Activated naive CD4-positive, alpha-beta T cell treated with anti-CD3 and anti-CD28 coated beads for 36 hours (primary cell): ENCODE measurements at places on chromosomes 16 and 17. TPM values are rescaled to one million over a fixed set of nuclear protein-coding genes. Genes with fewer than 3 reads are reported as not detected.
A peak's percentile ranks its signal among the peaks of the same experiment; 100 is the strongest.

- H3K27ac ChIP-seq, result no peak overlapping the region
- DNase-seq, result no peak
- H3K36me3 ChIP-seq, result no peaks in the 10 kb centered on the region
- H3K4me3 ChIP-seq, result no peak overlapping the region
- H3K4me1 ChIP-seq, result no peaks in the 10 kb centered on the region
Measured at GRCh38 chr17:55492781-55493341, 18.4 kb downstream of the SMIM36 start.

The EPX gene
- not detected for total RNA-seq

The PPP1R1B gene
- total RNA-seq, result 0.14 TPM

DNA sequence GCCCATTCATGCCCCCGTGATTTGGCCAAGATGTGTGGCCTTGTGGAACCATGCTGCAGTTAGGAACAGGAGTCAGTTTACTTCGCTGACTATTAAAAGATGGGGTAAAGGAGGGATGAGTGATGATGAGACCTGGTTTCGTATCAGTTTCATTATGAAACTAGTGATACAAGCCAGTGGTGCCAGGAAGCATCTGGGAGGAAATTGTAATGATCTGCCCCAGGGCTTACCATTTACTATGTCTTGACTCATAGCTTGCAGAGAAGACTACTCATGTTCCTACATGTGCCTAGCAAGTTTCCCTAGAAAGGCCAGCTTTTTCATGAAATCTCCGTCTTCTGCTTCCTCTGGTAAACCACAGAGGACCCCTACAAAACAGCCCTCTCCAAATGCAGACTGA is 23.2 kb downstream of the CDH3 start:
- DNase-seq, result peak; percentile 77
- no peaks in the 10 kb centered on the region for H3K36me3 ChIP-seq
- H3K27me3 ChIP-seq, result peaks cover 7% of the 10 kb centered on the region

The MYH11 gene
- not detected for total RNA-seq

DNA sequence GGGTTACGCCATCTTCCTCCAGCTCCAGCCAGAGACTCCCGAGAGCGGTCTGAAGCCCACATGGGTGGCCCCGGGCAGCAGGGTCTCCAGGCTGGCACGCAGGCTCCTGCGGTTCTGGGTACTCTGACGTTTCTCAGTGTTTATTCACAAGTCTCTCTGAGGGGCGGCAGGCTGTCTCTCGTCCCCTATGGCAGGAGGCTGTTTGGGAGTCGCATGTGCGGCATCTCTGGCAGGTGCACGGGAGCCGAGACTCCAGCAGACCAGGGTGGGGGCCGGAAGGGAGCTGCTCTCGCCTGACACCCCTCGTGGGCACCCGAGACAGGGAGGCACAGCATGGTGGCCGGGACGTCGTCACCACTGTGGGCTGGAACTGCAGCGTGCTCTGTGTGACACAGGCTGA is 48.1 kb downstream of the ZNF778 start:
- no peak overlapping the region for H3K4me3 ChIP-seq
- no peaks in the 10 kb centered on the region for H3K27me3 ChIP-seq
- no peak overlapping the region for H3K27ac ChIP-seq
- H3K36me3 ChIP-seq, result peaks cover 10% of the 10 kb centered on the region

DNA sequence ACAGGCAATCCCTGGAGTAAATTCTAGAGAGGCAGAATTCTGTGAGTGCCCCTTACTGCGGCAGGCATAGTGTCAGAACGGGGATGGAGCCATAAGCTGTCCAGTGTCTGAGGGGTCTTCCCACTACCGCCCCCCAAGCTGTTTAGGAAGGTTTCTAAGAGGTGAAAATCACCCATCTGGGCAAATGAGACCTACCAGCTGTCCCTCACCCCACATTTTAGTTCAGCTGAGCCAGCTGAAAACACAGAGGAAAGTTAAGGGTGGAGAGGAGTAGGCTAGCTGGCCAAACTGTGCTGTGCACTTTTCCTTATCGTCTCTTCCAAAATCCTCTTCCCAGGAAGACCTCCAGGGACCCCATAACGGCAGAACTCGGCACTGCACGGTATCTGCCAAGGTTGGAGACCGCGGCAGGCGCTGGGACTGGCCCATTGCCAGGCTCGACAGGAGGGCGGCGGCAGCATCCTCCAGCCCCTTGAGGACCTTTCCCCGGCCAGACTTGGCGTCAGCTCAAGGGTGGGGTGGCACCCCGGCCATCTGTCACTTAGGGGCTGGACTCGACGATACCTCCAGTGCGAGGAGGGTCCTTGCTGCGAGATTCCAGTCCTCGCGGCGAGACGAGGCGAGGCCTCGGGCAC is 955 bp downstream of the ACLY start:
- DNase-seq, result peak; percentile 52
- peaks cover 39% of the 10 kb centered on the region for H3K4me1 ChIP-seq
- peaks cover 10% of the 10 kb centered on the region for H3K36me3 ChIP-seq
- H3K27me3 ChIP-seq, result no peaks in the 10 kb centered on the region
- peak overlapping the region; percentile 50 for H3K27ac ChIP-seq
- peak overlapping the region; percentile 94 for H3K4me3 ChIP-seq

DNA sequence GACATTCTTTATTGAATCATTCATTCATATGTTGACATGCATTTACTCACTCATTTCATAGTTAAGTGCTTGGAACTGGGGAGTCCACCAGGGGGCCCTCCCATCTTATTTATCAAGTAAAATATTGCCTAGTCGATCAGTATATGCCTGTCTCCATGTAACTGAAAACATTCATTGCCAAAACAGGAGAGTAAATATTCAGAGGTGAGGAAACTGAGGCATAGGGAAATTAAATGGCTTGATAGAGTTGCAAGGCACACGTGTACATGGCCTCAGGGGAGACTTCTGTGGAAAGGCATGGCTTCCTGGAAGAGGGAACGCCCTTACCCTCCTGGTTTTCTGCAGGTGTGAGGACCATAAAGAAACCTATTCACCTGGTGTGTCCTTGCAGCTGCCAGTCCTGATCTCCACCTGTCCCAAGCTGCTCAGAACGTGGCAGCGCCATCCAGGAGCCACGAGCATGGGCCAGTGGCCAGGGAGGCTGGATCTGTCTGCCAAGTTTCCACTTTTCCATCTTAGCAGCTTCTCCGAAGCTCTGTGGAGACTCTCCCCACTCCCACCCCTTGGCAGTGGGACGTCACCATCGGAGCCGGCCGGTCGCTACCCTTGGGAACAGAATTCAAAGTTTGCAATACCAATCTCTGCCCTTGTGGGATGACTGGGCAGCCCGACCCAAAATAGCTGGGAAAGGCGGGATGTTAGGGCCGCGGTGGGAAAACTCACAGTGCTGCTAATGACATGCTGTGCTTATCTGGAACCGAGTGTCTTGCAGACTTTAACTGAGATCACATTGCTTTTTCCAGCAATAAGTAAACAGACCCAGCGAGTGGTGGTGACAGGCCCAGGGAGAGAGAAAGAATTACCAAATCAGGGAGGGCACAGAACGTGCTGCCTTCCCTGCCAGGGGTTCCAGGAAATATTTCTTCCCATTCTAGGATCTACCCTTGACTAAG is 4.1 kb upstream of the C1QTNF1 start:
- DNase-seq, result peak; percentile 74
- peaks cover 5% of the 10 kb centered on the region for H3K4me1 ChIP-seq
- peaks cover 10% of the 10 kb centered on the region for H3K27me3 ChIP-seq

The DOC2B gene
- total RNA-seq, result not detected

- H3K27me3 ChIP-seq, result peaks cover 26% of the 10 kb centered on the region
- no peak within 1 kb of the TSS for H3K27ac ChIP-seq
Measured at GRCh38 chr16:1983544-1984346, at the start of gene GFER. Gene GFER (plus strand): TSS chr16:1984193. CDS start chr16:1984219, 26 bp downstream.
